ENCODE measurements at places on chromosomes 2 and 18.

GRCh38 chr2:126719191-126719832 lies 63.4 kb downstream of the GYPC start:
- H3K4me3 ChIP-seq = no peak overlapping the region
- H3K27ac ChIP-seq = no peak overlapping the region
- no peaks in the 10 kb centered on the region for H3K36me3 ChIP-seq
- no peak for DNase-seq

- no peaks in the 10 kb centered on the region for H3K27me3 ChIP-seq
- H3K36me3 ChIP-seq = no peaks in the 10 kb centered on the region
- no peak overlapping the region for H3K4me3 ChIP-seq
- H3K4me1 ChIP-seq = no peaks in the 10 kb centered on the region
These were observed 1061.5 kb downstream of the CNTNAP5 start for GRCh38 chr2:125086313-125087184.

DNA sequence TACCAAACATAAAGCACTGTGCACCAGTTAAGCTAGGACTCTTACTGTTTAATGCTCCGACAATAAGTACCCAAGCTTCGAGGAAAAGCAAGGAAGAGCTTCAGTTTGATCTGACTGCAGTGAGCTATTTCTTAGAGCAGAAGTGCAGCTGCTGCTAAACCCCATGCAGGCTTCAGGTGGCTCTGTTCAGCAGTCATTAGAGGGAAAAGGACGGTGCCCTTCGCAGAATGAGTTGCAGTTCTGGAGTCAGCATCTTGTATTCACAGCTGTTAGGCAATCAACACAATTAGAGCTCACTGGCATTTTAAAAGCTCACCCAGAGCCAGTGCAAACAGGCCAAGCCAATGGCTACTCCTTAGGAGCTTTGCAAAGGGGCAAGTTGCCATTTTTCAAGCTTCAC lies 1.5 kb upstream of the CERKL start:
- DNase-seq = no peak
- H3K27ac ChIP-seq = no peak overlapping the region
- peaks cover 8% of the 10 kb centered on the region for H3K27me3 ChIP-seq
- H3K36me3 ChIP-seq = no peaks in the 10 kb centered on the region
- no peak overlapping the region for H3K4me3 ChIP-seq

- no peak overlapping the region for H3K4me3 ChIP-seq
- no peak overlapping the region for H3K27ac ChIP-seq
- H3K4me1 ChIP-seq = peaks cover 3% of the 10 kb centered on the region
- H3K36me3 ChIP-seq = no peaks in the 10 kb centered on the region
These were observed 27.3 kb upstream of the GPR17 start for GRCh38 chr2:127618551-127619202.

DNA sequence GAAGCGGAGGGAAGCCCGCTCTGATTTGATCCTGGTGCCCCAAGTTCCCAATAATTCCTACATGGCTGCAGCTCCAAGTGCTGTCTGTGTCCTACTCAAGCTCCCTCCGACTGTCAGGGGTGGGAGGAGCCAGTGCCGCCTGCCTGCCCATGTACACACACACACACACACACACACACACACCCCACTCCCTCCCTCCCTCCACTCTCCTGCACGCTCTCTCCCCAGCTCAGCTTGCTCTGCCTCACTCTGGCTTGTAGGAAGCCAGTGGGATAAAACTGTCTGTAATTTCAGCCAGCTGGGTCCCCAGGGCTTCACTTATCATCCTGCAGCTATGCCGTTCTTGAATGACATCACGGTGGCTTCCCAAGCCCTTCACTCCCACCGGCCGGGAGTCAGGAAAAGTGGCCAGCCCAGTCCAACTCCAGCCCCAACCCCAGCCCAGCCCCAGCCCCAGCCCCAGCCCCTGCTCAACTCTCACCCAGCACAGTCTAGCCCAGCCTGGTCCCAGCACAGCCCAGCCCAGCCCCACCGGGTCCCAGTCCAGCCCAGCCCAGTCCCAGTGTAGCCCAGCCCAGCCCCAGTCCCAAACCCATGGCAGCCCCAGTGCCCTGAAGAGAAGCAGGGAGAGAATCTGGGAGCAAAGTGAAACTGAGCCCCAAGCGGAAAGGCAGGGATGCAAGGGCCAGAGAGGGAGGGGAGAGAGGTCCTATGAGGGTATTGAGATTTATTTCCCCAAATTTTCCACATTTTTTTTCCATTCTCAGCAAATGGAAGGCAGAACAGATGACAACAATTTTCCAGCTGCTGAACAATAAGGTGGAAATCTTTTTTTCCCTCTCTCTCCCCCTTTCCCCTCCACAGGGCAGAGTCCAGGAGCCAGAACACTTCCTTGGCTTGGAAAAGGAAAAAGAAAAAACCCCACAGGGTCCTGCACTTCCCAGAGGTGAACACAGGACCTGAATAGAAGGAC lies 144.0 kb downstream of the TNS1 start:
- peak overlapping the region; percentile 19 for H3K4me3 ChIP-seq
- H3K36me3 ChIP-seq = peaks cover 26% of the 10 kb centered on the region
- peaks cover 34% of the 10 kb centered on the region for H3K4me1 ChIP-seq
- DNase-seq = peak; percentile 90
- no peaks in the 10 kb centered on the region for H3K27me3 ChIP-seq

DNA sequence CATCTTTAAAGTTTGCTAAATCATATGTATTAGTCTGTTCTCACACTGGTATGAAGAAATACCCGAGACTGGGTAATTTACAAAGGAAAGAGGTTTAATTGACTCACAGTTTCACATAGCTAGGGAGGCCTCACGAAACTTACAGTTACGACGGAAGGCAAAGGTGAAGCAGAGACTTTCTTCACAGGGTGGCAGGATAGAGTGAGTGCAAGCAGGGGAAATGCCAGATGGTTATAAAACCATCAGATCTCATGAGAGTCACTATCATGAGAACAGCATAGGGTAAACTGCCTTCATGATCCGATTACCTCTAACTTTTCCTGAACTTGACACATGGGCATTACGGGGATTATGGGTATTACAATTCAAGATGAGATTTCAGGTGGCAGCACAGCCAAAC lies 1075.2 kb upstream of the NRXN1 start:
- no peak for DNase-seq
- H3K36me3 ChIP-seq = no peaks in the 10 kb centered on the region
- no peaks in the 10 kb centered on the region for H3K27me3 ChIP-seq
- H3K4me1 ChIP-seq = no peaks in the 10 kb centered on the region

GRCh38 chr2:104845552-104845931 lies 8.4 kb upstream of the POU3F3 start:
- no peak for DNase-seq
- H3K27me3 ChIP-seq = peaks cover 98% of the 10 kb centered on the region
- no peak overlapping the region for H3K27ac ChIP-seq
- H3K4me3 ChIP-seq = no peak overlapping the region
- H3K36me3 ChIP-seq = no peaks in the 10 kb centered on the region

DNA sequence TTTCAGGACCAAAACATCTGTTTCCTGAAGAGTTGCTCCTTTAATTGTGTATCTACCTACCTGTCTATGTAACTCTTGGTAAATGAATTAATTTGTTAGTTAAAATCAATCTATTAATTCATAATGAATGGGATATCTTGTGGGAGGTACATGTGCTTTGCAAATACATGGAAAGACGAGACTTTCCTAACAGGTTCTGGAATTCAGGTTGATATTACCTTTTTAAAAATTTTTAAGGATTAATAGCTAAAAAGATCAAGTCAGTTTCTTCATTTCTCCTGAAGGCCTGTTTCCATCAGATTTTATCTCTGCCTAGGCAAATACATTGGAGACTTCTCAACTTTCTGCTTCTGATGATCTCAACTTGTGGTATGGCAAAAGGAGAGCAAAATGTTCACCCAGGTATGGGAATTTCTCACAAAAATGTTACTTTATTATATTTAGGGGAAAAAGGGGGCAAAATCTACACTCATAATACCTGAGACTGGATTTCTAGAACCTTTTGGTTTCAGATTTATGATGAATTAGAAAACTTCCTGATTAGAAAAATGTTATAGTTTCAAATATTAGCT lies 7.4 kb downstream of the TFPI start:
- DNase-seq = no peak
- no peaks in the 10 kb centered on the region for H3K27me3 ChIP-seq
- peak overlapping the region; percentile 69 for H3K27ac ChIP-seq
- peaks cover 31% of the 10 kb centered on the region for H3K4me1 ChIP-seq
- no peak overlapping the region for H3K4me3 ChIP-seq

- peak overlapping the region; percentile 84 for H3K27ac ChIP-seq
- H3K4me3 ChIP-seq = no peak overlapping the region
- no peak for DNase-seq
- no peaks in the 10 kb centered on the region for H3K36me3 ChIP-seq
- H3K4me1 ChIP-seq = peaks cover 35% of the 10 kb centered on the region
- H3K27me3 ChIP-seq = no peaks in the 10 kb centered on the region
These were observed 34.0 kb downstream of the QPCT start for GRCh38 chr2:37378411-37378810.

Data from suprapubic skin (tissue), 4 donors.